ENCODE measurements at places on chromosomes 1 and 21.

- H3K4me3 ChIP-seq, result peak overlapping the region; percentile 35
- H3K36me3 ChIP-seq, result peaks cover 4% of the 10 kb centered on the region
- H3K27me3 ChIP-seq, result no peaks in the 10 kb centered on the region
- H3K4me1 ChIP-seq, result no peaks in the 10 kb centered on the region
- no peak overlapping the region for H3K27ac ChIP-seq
Measured at GRCh38 chr1:46062651-46063319, 69.6 kb downstream of the PIK3R3 start.

DNA sequence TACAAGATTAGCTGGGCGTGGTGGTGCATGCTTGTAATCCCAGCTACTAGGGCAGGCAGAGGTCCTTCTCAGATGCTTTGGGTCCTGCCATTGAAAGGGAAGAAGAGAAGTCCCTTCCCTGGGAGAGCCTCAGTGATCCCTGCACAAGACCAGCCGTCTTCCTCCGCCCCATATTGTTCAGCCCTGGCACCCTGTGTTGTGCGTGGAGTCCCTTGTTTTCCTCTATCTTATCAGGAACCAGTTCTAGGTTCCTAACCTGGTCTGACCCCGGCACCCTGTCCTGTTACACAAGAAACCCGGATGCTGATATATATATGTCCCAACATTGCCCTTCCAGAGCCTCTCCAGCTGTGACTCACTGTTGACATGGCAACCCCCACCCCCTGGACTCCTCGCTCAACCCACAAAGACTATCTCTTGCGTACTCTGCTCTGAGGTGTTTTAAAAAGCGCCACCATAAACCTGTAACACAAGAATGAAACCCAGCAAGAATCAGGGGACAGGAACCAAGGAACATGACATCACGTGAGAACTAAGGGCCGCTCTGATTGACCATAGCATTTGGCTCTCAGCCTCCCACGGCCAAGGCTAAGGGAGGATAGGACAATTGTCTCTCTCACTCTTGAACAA lies 4.8 kb downstream of the MX2 start:
- no peaks in the 10 kb centered on the region for H3K36me3 ChIP-seq
- no peak overlapping the region for H3K27ac ChIP-seq
- DNase-seq, result no peak
- H3K27me3 ChIP-seq, result no peaks in the 10 kb centered on the region

DNA sequence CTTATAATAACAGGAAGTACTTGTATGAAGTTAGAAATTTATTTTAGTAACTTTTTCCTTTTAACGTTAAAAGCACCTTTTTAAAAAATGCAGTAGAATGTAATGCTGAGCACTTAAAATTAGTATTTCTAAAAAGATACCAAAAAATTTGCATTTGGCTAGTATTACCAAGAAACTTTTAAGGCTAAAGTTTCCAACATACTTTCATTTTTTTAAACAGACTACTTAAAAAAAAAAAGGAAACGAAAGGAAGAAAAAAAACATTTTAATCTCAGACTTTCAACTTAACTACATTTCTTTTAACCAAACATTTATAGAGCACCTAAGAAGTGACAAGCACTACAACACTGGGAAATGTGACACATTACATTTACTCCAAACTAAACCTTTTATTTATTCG lies 2.8 kb downstream of the ARID4B start:
- no peaks in the 10 kb centered on the region for H3K36me3 ChIP-seq
- no peak overlapping the region for H3K4me3 ChIP-seq
- no peak overlapping the region for H3K27ac ChIP-seq
- peaks cover 18% of the 10 kb centered on the region for H3K4me1 ChIP-seq
- no peaks in the 10 kb centered on the region for H3K27me3 ChIP-seq

GRCh38 chr1:29631836-29632805 lies 395.8 kb downstream of the PTPRU start:
- no peaks in the 10 kb centered on the region for H3K36me3 ChIP-seq
- no peak for DNase-seq
- no peaks in the 10 kb centered on the region for H3K4me1 ChIP-seq
- H3K27me3 ChIP-seq, result no peaks in the 10 kb centered on the region

DNA sequence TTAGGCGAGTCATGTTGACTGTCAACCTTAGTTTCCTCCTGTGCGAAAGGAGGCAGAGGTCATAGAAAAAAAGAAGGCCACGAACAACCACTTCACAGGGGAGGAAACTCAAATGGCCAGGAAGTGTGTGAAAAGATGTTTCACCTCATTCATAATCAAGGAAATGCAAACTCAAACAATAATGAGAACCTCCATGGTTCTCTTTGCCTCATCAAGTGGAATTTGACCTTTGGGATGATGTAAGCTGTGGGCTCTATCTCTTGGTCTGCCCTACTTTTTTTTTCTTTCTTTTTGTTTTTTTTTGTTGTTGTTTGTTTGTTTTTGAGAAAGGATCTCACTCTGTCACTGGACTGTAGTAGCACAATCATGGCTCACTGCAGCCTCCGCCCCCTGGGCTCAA lies 55.9 kb upstream of the GRHL3 start:
- no peak overlapping the region for H3K27ac ChIP-seq
- no peaks in the 10 kb centered on the region for H3K27me3 ChIP-seq
- H3K4me3 ChIP-seq, result no peak overlapping the region
- no peaks in the 10 kb centered on the region for H3K36me3 ChIP-seq
- H3K4me1 ChIP-seq, result no peaks in the 10 kb centered on the region

DNA sequence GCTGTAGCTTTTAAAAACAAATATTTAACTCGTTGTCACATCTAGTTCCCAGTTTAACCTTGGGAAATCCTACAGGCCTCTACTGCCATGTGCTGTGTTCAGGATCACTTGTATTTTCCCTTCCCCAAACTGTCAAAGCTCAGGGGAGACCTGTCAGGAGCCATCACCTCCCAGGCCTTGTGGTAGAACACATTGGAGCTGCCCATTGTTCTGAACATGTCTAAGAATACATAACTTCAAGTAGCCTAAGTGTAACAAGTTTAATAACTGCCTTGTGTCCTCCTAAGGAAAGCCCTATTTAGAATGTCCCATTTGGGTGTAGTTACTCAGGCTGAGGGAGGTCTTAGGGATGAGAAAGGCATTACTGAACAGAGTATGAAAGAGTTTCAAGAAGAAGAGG lies 28.6 kb upstream of the PIGC start:
- H3K27ac ChIP-seq, result no peak overlapping the region
- no peaks in the 10 kb centered on the region for H3K27me3 ChIP-seq
- H3K4me1 ChIP-seq, result no peaks in the 10 kb centered on the region
- no peak for DNase-seq

DNA sequence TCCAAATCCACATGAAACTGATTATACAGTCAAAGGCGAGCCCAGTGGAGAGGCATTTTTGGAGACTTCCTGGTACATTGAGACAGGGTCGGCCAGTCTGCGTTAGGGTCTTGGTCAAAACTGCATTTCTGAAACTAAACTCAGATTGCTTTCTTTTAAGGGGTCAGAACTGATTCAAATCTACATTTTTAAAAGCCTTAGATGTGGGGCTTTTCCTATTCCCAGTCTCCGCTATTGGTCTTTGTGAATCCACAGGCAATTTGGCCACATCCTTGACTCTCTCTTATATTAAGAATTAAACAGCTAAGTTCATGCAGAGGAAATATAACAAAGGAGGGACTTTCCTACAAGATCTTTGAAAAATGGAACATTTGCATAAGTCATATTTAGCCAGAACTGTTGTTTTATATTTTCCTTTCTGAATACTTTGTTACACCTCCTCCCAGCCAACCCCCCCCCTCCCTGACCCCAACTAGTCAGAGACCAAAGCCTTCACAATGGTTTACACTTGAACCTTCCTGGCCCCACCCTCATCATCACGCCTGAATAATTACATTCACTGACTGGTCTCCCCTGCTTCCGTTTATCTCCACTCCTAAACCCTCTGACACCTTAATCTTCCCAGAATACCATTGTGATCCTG lies 30.9 kb downstream of the SELL start:
- H3K4me1 ChIP-seq, result no peaks in the 10 kb centered on the region
- no peaks in the 10 kb centered on the region for H3K36me3 ChIP-seq
- H3K27me3 ChIP-seq, result no peaks in the 10 kb centered on the region
- no peak overlapping the region for H3K4me3 ChIP-seq
- no peak for DNase-seq
- H3K27ac ChIP-seq, result no peak overlapping the region

- no peaks in the 10 kb centered on the region for H3K27me3 ChIP-seq
- H3K4me3 ChIP-seq, result no peak overlapping the region
- H3K4me1 ChIP-seq, result no peaks in the 10 kb centered on the region
- DNase-seq, result no peak
- H3K36me3 ChIP-seq, result no peaks in the 10 kb centered on the region
- no peak overlapping the region for H3K27ac ChIP-seq
Measured at GRCh38 chr1:65911679-65912078, 119.0 kb downstream of the PDE4B start.

DNA sequence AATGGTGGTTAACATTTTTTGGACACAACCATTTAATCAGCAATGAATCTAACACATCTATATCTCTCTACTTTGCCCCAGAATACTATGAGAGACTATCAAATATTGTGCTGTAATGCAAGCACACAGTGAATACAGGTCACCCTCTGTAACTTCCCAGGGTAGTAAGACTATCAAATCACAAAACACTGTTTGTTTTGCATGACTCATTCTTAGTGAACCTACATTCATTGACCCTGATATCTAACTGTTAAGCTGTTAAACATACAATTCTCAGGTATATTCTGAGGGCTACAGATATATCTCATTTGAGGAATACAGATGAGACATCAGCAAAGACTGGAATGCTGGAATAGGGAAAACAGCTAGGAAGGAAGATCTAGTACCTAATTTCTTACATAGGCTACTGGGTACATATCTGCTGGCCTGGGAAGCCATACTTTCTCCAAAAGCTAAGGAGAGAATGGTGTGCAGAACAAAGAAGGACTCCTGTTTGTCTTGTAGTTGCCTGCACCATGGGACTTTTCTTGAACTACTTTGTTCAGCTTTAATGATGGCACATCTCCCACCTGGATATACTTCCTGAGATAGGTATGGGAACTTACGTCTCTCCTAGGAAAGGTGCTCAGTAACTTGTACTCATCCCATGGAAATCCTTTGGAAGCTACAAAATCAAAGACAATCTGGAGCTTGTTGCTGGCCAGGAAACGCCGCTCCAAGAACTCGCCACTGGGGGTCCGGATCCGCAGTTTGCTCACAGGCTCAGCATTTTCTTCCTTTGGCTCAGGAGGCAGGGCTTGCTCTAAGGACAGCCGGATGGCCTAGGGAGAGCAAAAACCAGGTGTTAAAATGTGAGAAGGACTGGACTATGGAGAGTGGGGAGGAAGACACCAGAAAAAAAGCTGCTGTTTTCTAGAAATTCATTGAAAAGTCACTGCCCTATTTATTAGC lies 51.9 kb upstream of the DMRTA2 start:
- no peak overlapping the region for H3K4me3 ChIP-seq
- no peaks in the 10 kb centered on the region for H3K36me3 ChIP-seq
- no peaks in the 10 kb centered on the region for H3K4me1 ChIP-seq
- no peak overlapping the region for H3K27ac ChIP-seq
- DNase-seq, result no peak

Measured in kidney (tissue), 22 donors.